ENCODE measurements at places on chromosomes 4 and X.

GRCh38 chrX:24658421-24658820 is 11.3 kb upstream of the PCYT1B start:
- DNase-seq, result no peak

DNA sequence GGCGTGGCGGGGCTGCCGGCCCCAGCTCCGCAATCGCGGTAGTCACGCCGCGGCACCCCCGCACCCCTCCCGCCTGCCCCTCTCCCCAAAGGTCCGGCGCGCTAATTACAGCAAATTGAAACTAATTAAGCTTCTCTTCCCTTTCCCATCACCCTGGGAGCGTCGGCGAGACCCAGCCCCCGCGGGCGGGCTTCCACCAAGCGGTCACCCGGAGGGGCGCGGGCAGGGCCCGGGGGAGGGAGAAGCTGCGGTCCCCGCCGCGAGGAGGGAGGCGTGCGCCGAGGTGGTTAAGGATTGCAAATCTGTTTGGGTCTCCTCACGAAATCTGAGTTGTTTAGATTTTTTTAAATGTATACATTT is 13.1 kb downstream of the ARX start:
- no peak for DNase-seq

DNA sequence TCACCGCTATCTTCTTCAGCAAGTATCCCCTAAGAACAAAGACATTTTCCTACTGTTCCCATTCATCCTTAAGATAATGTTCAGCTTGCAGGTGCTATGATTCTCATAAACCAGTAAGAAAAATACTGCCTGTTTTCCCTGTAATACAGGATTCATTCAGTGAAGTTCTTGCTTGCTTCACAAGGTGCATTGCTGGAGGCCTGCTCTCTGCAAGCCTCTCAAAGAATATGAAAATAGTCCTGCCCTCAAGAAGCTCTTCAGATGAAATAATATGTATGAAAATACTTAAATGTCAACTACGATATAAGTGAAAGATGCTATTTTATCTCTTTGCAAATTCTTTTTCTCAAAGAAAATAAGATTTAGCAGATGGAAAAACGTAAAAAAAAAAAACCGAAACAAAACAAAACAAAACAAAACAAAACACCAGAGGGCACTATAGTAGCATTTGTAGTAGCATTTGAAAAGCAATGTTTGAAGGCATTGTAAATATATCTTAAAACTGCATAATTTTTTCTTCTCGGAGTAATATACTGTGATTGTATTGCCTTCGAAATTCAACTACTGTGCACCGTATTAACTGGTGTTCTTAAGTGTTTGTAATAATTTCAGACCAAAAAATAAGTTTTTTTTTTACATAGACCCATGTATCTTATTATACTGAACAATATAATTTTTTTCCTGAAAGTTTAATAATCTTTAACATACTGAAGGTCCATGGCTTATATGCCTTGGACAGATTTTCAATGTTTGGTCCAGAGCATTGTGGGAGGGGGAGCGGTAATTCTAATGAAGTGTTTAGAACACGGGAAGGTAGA is 26.0 kb downstream of the ADH4 start:
- no peak for DNase-seq

- DNase-seq, result no peak
Observed at GRCh38 chr4:107579099-107579498, 140.9 kb downstream of the PAPSS1 start.

DNA sequence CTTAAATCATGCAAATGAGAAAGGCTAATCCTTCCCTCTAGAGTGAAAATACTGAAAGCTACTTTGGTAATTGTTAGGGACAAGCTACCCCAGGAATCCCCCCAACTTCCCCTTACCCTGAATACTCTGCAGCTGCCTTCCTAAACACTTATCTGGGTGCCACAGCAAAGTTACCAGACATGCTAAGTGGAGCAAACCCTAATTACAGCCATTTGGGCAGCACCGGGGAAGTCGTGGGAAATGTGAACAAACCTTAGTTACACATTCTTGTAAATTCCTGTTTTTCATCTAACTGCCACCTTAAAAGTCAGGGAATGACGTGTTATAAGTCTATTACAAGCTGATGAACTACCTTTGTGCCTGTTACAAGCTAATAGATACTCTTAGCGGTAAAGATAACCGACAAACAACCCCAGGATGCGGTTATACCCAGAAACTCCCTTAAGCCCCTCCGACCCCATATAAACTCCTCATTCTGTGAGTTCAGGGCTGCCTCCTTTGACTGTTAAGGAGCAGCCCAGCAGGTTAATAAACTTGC is 66.0 kb upstream of the PLAC8 start:
- DNase-seq, result no peak

- DNase-seq, result no peak
Observed at GRCh38 chrX:150544222-150544787, 24.1 kb upstream of the MTM1 start.

DNA sequence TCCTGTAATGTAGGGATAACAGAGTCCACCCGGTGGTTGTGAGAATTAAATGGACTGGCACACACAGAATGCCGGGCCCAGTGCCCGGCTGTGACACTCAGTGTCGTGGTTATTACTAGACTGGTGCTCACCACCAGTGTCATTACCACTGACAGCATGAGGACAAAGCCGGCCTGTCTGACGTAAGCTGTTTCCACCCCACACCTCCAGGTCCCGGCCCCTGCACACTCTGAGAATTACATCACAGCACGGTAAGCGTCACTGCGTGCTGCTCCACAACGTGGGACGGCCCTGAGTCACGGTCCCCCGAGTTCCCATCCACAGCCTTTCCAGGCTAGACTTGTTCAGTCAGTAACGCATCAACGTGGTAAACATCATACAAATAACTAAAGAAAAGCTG is 22.9 kb downstream of the FAT1 start:
- no peak for DNase-seq

DNA sequence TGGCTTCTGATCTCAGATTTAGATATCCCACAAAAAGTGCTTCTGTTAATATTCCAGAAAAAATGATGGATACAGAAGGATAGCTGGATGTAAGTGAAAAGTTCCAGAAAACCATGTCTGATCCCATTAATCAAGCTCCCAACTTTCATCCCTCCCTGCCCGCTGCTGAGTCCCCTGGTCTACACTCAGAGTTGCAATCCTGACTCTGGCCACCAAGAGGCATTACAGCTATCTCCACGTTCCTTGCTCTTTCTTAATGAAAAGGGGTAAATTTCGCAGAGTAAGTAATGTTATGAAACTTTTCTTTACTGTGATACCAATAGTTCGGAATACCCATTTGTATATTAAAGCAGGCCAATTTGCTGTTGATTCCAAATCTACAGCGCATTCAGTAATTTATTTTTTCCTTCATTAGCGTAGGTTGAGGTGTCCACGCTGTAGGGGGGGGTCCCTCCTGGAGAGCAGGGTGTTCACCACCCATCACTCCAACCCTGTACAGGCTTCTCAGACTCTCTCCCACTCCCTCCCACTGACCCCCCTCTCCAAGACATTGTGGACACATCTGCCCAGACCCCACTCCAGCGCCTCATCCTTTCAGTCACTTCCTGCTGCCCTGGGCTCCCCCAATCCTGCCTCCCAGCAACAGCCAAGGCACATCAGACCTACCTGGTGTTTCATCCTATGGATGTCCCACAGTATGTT is 55.1 kb downstream of the RAB40A start:
- DNase-seq, result no peak

GRCh38 chr4:10200869-10201268 is 84.3 kb upstream of the WDR1 start:
- no peak for DNase-seq

DNA sequence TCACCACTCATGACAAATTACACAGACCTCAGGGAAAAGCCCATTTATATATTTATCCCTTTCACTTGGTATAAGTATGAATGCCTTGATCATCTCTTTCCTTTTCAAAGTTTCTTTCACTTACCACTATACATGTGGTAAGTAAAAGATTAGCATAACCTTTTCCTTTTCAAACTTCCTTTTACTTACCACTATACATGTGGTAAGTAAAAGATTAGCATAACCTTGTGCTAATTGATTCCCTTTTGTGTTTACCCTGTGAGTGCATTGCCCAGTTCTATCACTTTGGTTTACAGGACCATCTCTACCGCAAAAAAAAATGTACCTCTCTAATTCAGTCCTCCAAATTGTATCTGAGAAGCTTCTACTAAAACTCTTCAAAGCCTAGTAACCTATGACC is 32.7 kb upstream of the TCEANC start:
- no peak for DNase-seq

- DNase-seq, result no peak
Observed at GRCh38 chrX:17616936-17617335, 120.4 kb upstream of the SCML1 start.

- peak; percentile 62 for DNase-seq
Observed at GRCh38 chr4:52038103-52038912, at the start of gene SGCB. SGCB (minus strand) TSS chr4:52038299; CDS start chr4:52038259, 40 bp downstream.

GRCh38 chr4:79395841-79396240 is 12.2 kb downstream of the GK2 start:
- no peak for DNase-seq

DNA sequence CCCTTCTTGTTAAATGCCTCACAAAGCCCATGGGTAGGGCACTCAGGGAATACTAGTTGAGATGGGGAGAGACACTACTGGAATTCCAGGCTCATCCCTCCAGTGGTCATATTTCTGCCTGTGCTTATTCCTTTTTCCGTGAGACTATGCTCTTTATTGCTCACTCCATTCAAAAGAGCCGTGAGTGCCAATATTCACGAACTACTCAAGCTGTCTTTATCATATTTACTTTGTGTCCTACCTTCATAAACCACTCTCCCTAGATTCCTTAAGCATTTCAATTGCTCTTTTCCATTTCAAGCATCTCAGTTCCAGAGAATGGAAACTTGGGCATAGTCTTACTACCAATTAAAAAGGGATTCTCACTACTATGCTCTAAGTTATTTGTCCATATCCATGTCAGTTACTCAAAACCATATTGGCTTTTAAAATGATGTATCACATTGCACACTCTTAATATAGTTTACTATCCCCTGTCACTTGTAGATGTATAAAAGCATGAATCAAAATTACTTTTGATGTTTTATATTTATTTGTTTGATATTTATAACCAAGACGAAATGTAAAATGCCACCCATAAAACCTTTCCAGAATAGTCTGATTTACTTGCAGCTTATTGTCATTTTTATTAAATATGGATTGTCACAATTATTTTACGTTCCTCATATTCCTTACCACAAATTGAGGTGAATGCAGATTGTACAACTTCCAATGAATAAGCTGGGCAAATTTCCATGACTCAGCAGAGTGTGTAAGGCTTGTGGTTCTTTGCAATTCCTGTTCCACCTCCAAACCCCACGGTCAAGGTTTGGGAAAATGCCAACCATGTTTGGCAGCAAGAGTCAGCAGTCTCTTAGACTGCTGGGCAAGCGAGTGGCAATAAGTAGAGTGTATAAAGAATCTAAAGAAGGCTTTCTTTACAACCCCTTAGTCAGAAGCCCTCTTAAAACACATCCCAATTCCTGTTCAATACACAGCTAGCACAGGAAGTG is 24.4 kb downstream of the ENOX2 start:
- no peak for DNase-seq

GRCh38 chr4:185435466-185435865 is 9.7 kb upstream of the UFSP2 start:
- DNase-seq, result no peak

GRCh38 chrX:44054863-44055601 is 81.8 kb upstream of the NDP start:
- no peak for DNase-seq

- DNase-seq, result no peak
Observed at GRCh38 chrX:104618106-104618895, 52.3 kb downstream of the IL1RAPL2 start.

GRCh38 chrX:119145241-119145653 is 17.6 kb upstream of the KIAA1210 start:
- DNase-seq, result no peak

- DNase-seq, result no peak
Observed at GRCh38 chr4:91170768-91171167, 1043.6 kb downstream of the CCSER1 start.

DNA sequence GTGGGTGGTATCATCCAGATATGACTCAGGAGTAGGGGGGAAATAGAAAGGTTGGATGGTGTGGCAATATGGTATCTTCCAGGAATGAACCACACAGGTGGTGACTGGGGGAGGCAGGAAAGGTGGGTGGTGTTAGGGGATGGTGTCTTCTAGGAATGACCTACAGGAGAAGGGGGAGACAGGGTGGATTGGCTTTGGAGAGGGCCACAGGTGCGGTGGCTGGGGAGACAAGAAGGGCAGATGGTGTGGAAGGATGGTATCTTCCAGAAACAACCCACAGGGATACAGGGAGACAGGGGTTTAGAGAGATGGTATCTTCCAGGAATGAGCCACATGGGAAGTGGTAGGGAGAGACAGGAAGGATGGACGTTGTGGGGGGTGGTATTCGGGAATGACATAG is 64.0 kb downstream of the MAOA start:
- no peak for DNase-seq

- DNase-seq, result no peak
Observed at GRCh38 chrX:104172788-104173187, 6.5 kb downstream of the FAM199X start.

- DNase-seq, result no peak
Observed at GRCh38 chr4:183626168-183626567, 32.8 kb downstream of the RWDD4 start.
